ENCODE measurements at places on chromosomes 6 and 20.

DNA sequence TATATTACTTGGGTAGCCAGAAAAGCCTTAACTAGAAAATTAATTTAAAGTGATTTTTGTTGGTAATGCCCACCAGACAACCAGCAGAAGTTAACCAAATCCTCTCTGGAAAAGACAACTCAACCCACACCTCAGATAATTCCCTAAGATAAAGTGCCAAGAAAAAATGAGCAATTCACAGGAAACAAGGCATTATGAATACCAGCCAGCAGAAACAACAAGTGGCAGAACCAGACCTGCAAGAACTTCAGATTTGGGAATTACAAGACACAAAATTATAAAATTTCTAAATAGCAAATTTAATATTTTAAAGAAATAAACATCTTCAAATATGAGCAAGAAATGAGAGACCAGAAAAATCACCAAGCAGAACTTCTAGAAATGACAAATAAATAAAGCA lies 80.0 kb upstream of the MRPS10 start:
- no peak for DNase-seq

- no peak for DNase-seq
Observed at GRCh38 chr6:105320765-105321164, 82.1 kb downstream of the PREP start.

DNA sequence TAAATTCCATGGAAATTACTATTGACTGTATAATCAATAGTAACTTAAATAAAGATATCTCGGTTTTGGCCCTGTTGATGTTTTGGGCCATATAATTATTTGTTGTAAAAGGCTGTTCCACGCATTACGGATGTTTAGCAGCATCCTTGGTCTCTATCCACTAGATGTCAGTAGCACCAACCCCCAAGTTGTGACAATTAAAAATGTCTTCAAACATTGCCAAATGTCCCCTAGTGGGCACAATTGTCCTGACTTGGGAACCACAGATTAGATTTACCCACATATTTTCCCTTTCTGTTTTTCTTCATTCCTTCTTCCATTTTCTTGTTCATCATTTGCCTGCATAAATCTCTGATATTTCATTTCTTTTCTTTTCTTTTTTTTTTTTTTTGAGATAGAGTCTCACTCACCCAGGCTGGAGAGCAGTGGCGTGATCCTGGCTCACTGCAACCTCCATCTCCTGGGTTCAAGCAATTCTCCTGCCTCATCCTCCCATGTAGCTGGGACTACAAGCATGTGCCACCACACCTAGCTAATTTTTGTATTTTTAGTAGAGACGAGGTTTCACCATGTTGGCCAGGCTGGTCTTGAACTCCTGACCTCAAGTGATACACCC lies 13.6 kb upstream of the WFDC8 start:
- DNase-seq = no peak

DNA sequence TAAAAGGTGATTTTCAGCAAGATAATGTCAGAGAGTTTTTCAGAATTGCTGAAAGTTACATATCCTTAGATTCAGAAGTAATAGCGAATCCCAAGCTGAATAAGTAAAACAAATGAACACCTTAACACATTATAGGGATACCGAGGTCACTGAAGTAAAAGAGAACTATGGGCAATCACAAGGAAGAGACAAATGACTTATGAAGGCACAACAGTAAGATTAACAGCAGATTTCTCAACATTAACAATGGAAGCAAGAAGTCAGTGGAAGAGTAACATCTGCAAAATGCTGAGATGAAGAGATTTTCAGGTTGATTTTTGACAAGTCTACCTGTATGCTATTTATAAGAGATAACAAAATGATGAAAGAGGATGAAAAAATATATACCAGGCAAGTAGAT lies 86.1 kb upstream of the EZR start:
- no peak for DNase-seq

DNA sequence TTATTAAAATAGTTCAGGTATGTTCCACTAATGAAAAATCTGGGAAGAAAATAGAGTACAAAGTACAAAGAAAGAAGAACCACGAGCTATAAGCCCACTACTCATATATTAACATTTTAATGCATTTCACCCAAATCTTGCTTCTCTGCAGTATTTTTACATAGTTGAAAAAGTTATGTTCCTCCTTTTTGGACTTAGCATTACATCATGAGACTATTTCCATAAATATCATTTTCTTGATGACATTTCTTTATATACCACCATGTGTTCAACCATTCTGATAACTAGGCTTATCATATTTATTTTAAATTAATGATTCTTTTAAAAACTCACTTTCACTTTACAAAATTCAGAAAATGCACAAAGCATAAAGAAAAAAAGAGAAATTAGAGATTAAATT lies 3.0 kb downstream of the IPCEF1 start:
- DNase-seq = no peak

- no peak for DNase-seq
Observed at GRCh38 chr6:28589957-28590349, 64.3 kb downstream of the GPX5 start.

GRCh38 chr6:33375143-33375671 lies 16.4 kb upstream of the KIFC1 start:
- no peak for DNase-seq

GRCh38 chr20:25486377-25486776 lies 78.9 kb downstream of the GINS1 start:
- no peak for DNase-seq

GRCh38 chr6:117441824-117442264 lies 16.1 kb upstream of the ROS1 start:
- no peak for DNase-seq

GRCh38 chr6:39100358-39100757 lies 14.6 kb downstream of the SAYSD1 start:
- no peak for DNase-seq

- DNase-seq = no peak
Observed at GRCh38 chr6:72624557-72625160, 2.8 kb downstream of the KCNQ5 start.

DNA sequence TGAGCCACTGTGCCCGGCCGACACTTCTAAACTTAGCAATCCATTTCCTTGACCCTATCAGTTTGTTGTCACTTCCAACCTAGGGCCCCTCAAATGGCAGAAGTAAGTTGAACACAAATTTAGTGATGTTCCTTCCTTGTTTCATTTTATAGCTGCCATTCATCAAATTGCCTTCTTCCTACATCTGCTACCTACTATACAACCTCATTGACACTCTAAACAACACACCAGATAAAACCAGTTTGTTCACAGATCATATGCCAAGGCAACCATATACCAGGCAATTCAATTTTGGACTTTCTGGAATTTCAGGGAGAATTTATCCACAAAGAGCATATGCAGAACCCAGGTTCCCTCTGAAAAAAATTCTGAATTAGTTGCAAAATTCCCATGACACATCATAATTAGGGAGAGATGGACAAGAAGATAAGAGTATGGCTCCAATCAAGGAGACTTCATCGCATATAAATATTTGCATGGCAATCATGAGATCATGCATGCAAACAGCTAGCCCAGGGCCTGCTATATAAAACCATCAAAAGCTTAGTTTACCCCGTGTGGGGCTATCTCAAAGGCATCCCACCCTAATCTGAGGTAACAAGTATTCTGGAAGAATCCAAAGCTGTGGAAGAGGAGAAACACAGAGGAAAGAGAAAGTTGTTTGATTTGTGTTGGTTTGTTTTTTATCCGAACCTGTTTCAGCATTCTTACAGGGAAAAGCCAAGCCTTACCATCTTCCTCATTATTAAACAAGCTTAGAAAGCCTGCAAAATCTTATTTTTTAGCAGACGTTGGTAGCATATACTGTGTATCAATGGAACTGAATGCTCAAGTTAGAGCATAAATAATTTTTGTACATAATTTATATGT lies 132.8 kb upstream of the TNFAIP3 start:
- DNase-seq = no peak

DNA sequence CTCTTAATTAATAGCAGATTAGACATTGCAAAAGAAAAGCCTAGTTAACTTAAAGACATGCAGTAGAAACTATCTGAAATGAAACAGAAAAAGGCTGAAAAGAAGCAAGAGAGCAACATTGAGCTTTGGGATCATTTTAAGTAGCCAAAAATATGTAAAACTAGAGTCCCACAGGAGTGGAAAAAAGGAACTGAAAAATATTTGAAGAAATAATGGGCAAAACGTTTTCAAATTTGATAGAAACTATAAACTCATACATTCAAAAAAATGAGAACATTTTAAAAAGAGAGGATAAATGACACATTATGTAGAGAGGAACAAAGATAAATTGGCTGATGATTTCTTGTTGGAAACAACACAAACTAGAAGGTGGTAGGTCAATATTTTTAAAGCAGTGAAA lies 166.1 kb upstream of the AKAP12 start:
- no peak for DNase-seq

- DNase-seq = no peak
Observed at GRCh38 chr20:49583669-49584417, 15.9 kb upstream of the PTGIS start.

DNA sequence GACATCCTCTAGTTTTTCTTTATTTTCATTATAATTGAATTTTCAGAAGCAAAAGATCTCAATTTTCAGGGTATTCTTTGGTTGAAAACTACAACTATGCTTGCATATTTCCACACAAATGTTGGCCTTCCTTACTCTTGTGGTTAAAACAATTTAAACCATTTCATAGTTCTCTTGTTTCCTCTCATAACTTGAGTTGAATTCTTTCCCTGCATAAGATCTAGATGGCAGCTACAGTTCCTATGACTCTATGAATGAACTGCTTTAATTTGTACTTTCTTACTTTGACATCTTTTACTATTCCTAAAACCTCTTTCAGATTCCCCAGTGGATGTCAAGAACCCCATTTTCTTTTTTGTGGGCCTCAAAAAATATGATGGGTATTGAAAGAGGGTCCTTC lies 564.5 kb downstream of the NKAIN2 start:
- no peak for DNase-seq

DNA sequence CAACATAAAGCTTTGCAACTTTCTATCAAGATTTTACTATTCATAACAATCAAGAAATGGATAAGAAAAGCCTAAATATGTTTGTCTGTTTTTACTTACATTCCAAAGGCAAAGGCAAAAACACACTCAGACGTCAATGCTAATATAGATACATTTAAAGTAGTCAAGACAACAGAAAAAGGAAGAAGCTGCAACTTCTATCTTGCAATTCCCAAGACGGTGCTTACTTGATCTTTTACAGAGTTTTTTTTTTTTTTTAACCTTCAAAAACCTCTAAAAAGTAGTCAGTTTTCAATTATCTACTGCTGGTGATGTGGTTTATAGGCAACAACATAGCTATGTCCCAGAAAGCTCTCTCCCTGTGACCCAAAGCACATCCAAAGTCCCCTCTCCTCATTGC lies 58.1 kb downstream of the EPB41L2 start:
- no peak for DNase-seq

DNA sequence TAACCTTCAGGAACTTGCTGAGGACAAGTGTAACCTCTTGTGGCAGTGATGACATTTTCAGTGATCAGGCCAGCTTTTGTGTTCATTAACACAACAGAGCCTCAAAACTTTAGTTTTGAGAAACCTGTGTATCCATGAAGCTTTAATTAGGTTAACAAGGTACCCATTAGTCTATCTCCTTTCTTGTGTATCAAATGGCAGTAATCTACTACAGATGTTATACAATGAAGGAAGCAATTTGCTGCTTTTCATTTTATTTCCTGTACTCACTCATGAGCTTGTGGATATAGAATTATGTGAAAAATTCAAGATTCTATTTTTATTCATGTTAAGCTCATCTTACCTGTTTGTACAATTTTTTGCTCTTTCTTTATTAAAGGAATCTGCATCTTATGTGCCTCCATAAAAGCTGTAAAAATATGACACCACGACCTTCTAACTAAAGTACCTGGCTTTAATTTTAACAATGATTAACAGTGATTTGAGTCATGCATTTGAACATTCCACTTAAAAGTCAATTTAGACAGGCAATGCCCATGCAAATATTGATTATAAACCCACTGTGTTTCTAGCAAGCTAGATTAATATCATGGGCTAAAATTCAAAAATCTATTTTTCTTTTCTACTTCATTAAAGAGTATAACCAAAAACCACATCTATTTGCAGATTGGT lies 897.3 kb downstream of the KIF16B start:
- DNase-seq = no peak
